ENCODE measurements at places on chromosomes 7 and 10.
A peak's percentile ranks its signal among the peaks of the same experiment; 100 is the strongest.

GRCh38 chr10:22002591-22003176 is 846 bp downstream of the DNAJC1 start:
- no peak for DNase-seq

DNA sequence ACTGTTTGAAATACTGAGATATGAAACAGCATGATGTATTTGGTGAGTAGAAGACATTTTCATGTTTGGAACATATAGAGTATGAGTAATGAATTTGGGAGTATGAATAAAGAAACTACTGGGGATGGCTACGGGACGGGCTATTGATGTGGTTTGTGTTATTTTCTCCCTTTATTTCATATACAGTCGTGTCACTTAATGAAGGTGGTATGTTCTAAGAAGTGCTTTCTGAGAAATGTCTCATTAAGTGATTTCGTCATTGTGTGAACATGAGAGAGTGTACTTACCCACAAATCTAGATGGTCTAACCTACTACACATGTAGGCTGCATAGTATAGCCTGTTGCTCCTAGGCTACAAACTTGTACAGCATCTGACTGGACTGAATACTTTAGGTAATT is 106.3 kb downstream of the CCNY start:
- no peak for DNase-seq

DNA sequence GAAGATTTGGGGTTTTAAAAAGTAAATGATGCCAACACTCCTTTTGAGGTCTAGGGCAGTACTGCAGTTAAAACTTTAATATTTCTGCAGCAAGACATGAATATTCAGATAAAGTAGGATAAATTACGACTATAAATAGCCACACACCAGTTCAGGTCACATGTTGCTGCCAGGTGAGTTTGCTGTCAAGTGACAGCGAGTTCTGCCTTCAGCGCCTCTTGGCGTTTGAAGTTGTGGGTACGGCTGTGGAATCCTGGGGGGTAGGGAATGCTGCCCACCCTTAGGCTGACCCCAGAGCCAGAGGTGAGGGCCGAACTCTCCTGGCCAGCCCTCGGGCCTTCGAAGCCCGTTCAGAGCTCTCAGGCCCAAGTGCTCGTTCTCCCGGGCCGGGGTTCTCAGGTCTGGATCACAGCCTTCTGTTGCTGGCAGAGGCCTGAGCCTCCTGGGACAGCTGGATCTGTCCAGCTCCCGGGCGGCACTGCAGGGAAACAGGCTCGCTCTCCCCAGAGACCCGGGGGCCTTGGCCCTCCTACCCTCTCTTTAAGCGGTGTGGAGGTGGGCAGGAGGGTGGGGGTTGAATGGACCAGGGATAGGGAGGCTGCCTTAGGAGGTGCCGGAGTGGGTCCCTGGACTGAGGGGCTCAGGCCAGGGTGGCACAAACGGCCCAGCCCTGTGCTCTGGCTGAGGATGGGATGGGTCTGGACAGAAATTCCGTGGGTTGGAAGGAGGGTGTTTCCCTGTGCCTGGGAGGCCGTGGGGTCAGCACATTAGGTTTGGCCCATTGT is 5.4 kb downstream of the BRI3 start:
- DNase-seq, result no peak

- DNase-seq, result no peak
These were observed 336.0 kb downstream of the AUTS2 start for GRCh38 chr7:69934144-69934903.

DNA sequence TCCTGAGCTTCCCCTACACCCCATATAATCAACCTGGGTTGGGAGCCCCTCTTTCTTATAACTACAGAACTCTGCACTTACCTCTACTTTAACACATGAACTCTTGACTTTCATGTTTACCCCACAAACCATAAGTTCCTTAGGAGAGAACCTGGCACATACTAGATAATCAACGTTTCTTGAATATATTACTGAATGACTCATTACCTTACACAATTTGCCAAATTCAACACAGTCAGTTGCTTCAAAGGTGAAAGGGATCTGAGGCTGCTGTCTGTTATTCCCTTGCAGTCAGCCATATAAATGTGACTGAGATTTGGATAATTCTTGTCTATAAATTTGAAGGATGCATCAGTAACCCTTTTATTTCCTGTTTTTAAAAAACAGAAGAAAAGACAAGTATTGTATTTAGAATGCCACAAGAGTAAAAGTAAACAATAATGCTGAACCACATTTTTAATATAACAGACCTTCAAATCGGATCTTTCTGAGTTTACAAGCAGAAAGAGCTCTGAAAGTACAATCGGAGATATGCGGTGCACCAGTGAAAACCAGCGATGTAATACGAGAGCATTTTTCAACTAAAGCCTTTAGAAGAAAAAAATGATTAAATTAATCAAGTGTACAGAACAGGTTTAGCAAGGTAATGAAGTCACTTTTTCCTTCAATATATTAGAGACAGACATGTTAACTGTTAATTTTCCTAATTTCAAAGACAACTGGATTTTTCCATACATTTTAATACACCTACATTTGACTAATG is 29.5 kb upstream of the LRRC17 start:
- no peak for DNase-seq

DNA sequence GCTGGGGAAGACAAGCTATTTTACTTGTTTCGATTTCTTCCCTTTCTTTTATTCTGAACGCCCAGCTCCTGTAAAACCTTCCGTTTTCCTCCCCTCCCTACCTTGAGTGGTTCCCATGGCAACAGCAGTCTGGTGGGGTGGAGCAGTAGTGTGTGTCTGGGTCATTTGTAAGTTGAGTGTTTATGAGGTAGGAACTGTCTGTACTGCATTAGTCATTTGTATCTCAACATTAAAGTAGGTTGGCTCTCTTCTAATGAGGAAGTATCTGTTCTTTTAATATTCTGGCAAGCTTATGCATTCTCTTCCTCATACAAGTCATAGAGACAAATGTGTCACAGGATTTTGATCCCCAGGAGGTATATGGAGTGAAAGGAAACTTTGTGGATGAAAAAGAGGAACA is 85.3 kb upstream of the CCDC6 start:
- no peak for DNase-seq

DNA sequence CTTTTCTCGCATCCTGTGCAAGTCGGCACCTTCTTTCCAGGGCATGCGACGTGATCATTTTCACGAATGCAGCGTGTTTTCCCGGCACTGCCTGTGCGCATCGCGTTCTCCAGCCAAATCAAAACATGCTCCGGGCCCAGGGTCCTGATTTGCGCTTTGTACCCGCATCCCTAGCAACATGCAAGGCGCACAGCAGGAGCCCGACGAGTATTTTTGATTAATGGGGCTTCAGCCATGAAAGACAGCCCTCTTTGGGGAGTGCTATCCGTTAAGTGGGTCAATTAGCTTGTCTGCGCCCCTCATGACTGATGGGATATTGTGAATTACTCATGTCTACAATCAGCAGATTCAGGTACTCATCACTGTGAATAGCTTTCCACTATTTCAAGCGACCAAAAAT is 243.3 kb upstream of the RNF32 start:
- DNase-seq, result no peak

- no peak for DNase-seq
These were observed 19.4 kb upstream of the TPST1 start for GRCh38 chr7:66185680-66186187.

- DNase-seq, result no peak
These were observed 178.0 kb downstream of the CELF2 start for GRCh38 chr10:11195623-11196022.

- no peak for DNase-seq
These were observed 206.2 kb downstream of the PPP1R9A start for GRCh38 chr7:95113590-95113989.

- DNase-seq, result no peak
These were observed 14.2 kb upstream of the HPS1 start for GRCh38 chr10:98460837-98461499.

GRCh38 chr7:107051376-107051775 is 6.9 kb downstream of the PRKAR2B start:
- no peak for DNase-seq

- DNase-seq, result peak; percentile 46
These were observed 81.2 kb downstream of the CTBP2 start for GRCh38 chr10:125079091-125079600.

- DNase-seq, result no peak
These were observed 1.2 kb downstream of the ZWINT start for GRCh38 chr10:56359837-56360236.

- peak; percentile 90 for DNase-seq
These were observed 83.1 kb downstream of the SH3PXD2A start for GRCh38 chr10:103772096-103772845.

GRCh38 chr10:57262892-57263291 is 901.8 kb upstream of the ZWINT start:
- no peak for DNase-seq

DNA sequence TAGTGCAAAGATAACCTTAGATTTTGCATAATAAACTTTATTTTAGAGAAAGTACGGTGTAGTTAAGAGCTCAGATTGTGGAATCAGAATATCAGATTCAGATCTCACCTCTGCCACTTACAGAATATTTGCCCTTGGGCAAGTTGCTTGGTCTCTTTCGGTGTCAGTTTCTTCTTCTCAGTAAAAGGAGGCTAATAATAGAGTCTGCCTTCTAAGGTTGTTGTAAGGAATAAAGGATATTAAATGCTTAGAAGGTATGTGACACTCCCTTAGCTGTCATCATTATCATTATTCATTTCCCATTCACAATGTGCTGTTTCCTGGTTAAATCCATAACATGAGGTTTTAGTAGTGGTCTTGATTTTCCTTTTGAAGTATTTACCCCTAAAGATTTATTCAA is 42.2 kb downstream of the MPLKIP start:
- no peak for DNase-seq

DNA sequence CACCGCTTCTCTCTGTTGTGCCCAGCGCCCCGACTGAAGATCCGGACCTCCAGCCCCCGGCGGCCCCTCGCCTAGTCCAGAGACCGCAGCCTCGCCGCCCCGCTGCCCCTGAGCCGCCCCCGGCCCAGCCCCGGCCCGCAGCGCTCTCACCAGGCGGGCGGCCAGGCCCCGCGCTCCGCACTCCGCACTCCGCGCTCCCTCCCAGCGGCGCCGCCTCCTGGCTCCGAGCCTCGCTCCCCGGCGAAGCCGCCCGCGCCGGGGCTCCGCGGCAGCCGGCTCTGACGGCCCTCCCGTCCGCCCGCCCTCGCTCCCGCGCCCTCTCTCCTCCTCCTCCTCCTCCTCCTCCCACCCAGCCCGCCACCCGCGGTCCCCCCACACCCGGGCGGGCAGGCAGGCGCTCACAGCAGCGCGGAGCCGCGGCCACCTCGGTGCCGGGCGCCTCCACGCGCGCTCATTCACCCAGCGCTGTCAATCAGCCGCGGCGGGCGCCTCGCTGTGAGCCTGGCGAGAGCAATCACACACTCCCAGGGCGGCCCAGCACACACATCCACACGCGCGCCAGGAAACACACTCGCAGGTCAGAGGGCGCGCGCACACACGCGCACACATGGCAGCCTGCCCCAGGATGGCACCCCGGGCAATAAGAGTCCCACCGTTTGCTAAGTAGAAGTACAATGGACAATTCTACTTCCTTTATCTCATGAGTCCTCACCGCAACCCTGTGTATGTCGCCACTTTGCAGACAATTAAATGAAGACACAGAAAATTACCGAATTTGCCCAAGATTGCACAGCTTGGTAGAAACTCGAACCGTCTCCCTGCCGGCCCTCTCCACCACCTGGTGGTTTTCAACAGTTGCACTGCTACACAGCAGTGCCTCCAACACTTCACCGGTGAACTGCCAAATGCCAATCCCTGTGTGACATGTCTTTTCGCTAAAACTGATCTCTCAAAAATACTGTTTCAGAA is at the start of gene PRRT4:
Gene PRRT4 (minus strand): TSS at position 280 of the 969 bp plus-strand sequence.
- DNase-seq, result no peak

DNA sequence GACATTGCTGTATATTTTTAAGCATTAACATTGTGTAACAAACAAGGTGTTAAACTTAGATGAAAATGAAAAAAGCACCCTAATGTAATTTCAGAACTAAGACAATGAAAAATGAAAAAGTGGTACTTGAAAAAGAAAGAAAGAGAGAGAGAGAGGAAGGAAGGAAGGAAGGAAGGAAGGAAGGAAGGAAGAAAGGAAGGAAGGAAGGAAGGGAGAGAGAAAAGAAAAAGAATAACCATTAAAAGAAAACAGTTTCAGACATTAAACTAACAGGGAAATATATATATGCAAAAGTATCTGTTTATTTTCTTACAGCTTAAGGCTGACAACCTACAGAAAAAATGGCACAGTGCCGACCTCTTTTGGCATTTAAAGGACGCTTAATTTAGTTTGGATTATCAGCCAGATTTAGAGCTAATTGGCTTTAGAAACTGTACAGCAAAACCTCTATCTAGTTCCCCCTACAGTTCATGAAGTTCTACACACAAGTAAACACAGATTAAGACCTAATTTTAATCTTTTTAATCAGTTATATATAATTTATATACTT is 13.8 kb downstream of the MTERF1 start:
- DNase-seq, result no peak

DNA sequence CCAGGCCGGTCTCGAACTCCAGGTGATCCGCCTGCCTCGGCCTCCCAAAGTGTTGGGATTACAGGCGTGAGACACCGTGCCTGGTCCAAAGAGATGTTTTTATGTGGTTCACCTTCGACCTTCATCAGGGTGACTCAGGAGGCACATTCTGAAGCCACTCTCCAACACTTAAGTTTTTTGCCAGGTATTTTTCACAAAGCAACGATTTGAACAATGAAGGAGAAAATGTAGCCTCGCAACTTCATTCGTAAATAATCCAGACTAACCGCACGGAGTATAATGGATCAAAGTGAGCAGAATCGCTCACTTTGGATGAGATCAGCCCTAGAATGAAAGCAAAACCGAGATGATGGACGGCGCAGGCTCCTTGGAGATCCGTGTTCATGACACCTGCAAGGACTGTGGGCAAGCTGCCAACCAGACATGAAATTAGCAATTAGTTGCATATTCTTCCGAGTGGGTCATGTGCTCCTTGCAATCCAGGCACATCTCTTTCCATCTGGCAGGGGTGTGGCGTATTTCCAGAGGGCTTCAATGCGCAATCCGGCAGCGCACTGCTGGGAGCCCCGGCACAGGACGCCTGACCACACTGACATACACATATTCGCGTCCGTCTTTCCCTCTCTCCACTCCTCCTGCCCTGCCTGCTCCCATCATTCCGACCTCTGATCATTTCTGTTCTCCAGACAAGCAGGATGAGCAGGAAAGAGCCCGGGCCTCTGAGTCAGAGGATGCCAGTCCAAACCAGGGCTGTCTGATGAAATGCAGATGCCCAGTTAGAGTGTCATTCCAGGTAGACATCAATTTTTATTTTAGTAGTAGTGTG is 148.4 kb downstream of the KLF6 start:
- no peak for DNase-seq

DNA sequence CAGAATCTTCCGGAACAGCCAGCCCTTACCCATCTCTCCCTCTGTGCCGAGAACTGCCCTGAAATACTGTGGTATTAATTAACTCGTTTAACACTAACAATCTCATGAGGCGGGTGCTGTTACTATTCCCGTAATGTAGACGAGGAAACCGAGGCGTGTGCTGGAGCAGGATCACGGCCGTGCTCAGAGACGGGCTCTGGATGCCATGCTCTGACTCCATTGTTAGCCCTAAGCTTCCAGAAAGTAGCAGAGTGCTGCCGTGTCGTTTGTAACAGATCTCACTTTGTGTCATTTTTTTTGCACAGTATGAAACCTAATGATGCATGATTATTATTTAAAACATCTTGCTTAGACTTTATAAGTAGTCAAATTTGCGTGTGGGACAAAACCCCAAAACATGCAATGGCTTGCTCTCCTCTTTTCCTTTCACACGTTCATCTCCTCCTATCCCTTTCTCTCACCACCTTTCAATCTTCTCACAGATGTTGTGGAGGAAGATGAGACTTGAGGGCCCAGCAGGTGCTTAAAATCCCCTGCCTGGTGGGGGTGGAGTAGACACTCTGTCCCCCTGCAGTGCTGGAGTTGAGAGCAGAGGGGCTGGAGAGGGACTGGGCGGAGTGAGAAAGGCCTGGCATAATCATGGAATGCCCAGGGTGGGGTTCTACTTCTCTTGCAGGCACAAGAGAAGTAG is 482 bp upstream of the ACTR3C start:
- no peak for DNase-seq

GRCh38 chr10:132360766-132361447 is 28.9 kb downstream of the LRRC27 start:
- no peak for DNase-seq
